ENCODE measurements at places on chromosomes 1 and 21. TPM values are rescaled to one million over a fixed set of nuclear protein-coding genes. Genes with fewer than 3 reads are reported as not detected.

DNA sequence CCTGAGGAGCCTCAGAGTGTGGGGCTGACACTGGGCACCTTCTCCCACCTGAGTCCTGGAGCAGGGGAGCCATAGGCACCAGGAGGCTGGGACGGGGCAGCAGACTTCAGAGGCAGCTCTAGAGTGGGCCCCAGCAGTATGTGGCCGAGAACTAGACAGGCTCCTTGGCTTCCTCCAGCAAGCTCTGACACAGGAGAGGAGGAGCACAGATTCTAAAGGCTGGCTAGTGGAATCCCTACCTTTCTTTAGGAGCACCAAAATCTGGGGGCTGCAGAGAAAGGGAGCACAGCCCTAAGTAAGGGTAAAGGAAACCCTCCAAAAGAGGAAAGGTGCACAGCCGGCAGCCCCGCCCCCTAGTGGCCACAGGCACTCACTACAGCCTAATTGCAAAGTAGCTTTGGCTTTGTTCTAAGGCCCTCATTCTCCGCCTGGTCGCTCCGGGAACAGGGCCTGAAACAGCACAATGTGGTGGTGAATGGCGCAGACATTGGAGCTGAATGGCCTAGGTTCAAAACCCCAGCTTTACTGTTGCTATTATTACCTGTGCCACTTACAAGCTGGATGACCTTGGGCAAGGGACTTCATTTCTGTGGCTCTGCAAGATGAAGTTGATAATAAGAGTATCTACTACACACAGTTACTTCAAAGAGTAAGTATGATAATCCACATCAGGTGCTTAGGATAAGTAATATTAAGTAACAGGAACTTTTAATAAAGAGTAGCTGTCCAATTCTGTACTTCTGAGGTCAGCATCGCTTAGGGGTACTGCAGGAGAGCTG, 8.8 kb upstream of the GUCA2A start:
- peak; percentile 24 for DNase-seq

Gene KCNE2
- polyA plus RNA-seq, result 1.3 TPM

Gene CDC42BPA
- polyA plus RNA-seq, result 44.5 TPM

DNA sequence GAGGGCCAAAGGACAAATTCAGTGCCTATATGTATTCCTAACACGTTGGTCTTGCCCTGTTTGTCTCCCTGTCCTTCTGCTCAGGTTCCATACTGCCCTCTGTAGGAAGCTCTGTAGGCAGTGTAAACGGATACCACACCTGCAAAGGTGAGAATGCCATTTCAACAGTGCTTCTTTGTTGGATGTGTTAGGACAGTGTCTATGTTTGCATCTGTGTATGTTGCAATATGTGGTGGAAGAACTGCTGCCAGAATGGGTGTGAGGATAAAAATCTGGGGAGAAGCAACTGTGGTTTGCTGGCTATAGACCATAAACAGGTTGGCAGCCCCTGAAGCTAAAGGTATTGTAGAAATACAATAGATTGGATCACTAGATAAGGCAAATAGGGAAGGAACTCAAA, 113.1 kb upstream of the BMP8A start:
- DNase-seq, result no peak

DNA sequence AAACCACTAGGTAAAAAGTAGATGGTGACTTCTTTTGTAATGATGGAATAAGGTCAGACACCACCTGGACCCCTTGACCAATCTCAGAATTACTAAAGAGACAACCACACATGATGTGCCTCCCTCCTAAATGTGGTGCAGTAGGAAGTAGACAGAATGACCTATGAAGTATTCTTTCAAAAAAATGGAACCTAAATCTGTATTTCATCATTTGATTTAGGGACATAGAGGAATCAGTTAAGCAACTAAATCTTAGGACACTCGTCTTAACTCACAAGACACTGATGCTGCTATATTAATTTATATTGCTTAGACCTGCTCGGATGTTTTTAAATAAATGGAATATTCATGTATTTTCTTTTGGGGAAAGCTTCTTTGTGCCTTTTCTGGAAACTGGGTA, 80.9 kb upstream of the IRF2BP2 start:
- no peak for DNase-seq

- DNase-seq, result no peak
Observed at GRCh38 chr1:152162792-152163463, 3.9 kb upstream of the RPTN start.

- no peak for DNase-seq
Observed at GRCh38 chr1:20148571-20149500, 9.7 kb downstream of the PLA2G2F start.

Gene OSCP1
- 20.0 TPM for polyA plus RNA-seq

DNA sequence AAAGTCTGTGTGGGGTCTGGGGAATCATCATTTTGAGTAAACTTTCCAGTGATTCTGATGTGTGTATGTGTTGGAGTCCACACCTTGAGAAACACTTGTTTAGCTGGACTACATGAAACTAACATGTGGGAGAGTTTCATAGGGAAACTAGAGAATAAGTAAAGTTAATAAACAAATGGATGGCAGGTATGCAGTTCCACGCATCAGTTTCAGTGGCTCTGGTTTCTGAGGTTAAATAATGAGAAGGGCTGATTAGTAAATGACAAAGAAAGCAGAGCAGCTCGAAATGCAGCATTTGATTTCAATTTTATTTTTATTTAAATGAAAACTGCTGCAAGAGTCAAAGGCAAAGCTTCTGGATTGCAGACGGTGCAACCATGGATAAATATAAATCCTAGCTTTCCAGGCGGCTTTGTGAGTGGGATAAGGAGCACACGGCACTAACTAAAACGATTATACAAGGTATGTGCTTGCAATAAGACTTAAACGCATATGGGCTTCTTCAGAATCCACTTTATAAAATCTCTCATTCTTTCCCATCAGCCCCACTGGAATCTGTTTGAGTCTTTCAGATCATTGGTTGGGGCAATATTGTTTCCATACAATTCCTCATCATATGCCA, 310.7 kb downstream of the PLPP3 start:
- DNase-seq, result no peak

DNA sequence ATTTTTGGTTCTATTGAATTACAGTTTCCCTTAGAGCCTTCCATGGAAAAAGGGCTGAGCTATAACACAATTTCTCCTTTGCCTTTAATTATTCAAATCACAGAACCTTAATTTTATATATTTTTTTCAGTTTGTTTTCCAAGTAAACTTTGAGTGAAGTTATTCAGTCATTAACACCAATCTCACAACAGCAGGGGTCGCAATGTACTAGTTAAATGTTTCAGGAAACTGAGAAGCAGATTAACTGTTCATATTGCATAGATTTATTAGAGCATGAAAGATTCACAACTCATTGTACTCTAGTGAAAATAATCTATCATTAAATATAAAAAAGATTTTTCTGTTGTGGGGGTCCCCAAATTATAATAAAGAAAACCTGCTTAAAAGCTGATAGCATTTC, 64.1 kb downstream of the KIFAP3 start:
- peak; percentile 5 for DNase-seq

DNA sequence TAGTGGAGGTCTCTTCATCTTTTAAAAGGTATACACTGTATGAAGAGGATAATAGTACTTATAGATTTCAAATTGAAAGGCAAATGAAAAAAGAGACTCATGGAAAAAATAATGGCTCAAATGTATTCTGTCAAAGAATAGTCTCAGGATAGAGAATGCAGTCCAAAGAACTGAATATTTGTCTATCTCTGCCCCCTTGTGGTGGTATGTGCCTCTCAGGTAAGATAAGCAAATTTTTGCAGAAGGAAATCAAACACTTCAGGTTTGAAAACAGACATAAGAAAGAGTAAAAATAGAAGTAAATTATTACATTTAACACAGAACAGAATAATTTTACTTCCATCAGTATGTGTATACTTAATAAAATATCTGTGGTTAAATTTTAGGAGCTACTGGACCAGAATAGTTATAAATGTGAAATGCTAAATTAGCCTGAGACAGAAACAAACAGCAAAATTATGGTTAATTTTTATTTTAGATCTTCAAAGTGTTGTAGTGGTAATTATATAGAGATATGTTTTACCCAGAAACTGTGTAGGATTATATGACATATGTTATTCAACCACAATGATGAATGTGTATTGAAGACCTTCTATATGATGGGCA, 164.4 kb upstream of the PALMD start:
- DNase-seq, result peak; percentile 72

- no peak for DNase-seq
Observed at GRCh38 chr1:94753171-94753972, 66.8 kb upstream of the SLC44A3 start.

Gene NECTIN4
- polyA plus RNA-seq, result 0.15 TPM

Gene SERTAD4
- polyA plus RNA-seq, result 10.2 TPM

- no peak for DNase-seq
Observed at GRCh38 chr1:104780470-104781078, 1030.9 kb downstream of the AMY1C start.

DNA sequence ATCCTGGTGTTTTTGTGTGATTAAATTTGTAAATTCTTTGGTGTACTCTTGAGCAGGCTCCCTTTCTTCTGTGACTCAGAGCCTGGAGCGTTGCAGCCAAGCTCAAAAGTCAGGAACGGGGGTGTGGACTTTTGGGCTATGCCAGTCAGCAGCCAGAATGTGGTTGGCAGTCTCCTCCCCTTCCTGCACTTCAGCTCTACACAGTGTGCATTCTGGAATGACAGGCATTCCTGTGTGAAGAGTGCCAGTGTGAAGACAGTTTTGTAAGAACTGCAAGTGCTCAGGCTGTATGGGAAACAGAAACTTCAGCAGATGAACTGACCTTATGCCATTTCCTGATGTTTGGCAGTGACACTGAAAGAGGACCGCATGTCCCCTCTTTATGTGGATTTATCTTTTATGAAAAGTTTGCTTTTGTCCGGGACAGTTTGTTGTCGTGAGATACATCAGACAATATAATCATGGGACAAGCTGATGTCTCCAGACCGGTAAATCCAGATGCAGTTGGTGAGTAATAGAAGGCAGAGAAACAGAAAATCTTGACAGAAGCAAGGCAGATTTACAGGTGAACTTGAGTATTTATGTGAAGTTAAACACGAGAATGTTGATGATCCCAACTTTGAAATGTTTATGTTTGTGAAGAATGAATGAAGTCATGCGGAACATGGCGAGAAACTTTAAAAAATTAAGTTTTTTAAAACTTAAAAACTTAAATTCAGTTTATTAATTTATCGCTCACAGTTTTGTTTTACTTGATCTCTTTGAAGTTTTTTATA, 67.7 kb upstream of the RCC1 start:
- DNase-seq, result peak; percentile 32

DNA sequence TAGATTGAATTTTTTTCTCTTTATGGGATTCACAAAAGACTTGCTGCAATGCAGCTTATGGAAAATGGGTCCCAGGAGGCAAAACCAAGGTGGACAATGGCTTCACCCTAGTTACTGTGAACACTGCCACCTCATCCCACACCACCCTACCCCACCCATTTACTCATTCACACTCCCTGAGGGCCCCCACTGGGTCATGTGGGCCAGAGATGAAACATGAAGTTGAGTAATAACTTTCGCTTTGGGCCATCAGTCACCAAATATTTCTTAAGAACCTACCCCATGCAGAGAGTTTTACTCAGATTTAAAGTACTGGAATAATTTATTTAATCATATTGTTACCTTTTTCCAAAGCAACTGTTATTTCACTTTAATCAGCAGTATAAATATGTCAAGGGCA, 191.8 kb downstream of the TPR start:
- no peak for DNase-seq

GRCh38 chr1:247409869-247410544, 6.0 kb upstream of the NLRP3 start:
- DNase-seq, result no peak

- DNase-seq, result no peak
Observed at GRCh38 chr1:39148942-39149341, 55.6 kb upstream of the MACF1 start.

DNA sequence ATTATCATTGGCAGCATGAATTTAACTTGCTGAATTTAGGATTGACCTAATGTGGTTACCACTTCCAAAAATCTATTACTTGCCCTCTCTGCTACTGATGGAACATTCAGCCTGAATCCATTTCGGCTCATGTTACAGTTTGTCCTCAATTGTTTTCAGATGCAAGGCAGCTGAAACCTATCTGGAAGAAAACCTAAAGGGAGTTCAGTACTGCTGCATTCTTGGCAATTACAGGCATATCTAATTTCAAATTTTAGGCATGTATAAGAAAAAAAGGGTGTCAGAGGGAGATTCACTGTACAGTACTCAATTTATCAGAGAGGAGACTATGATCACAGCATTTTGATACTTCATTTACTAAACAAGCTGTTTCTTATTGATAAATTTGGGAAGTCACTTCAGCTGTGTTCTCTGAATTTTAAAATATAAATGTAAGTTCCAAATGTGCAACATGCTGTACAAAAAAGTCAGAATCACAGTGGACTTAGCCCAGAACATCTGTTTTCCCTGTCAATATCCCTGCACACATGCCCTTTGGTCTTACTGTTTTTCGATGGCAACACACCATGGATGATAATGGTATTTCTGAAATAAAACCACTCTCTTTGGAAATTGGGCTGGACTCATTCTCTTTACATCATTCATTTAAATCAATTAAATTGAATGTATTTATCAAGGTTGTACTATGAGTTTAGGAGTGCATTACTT, 651.6 kb upstream of the ADGRL4 start:
- no peak for DNase-seq

Gene FDPS
- polyA plus RNA-seq, result 239 TPM
